ENCODE measurements at places on chromosomes 4 and X.

- no peak for DNase-seq
Observed at GRCh38 chr4:153428941-153429475, 37.2 kb upstream of the TMEM131L start.

DNA sequence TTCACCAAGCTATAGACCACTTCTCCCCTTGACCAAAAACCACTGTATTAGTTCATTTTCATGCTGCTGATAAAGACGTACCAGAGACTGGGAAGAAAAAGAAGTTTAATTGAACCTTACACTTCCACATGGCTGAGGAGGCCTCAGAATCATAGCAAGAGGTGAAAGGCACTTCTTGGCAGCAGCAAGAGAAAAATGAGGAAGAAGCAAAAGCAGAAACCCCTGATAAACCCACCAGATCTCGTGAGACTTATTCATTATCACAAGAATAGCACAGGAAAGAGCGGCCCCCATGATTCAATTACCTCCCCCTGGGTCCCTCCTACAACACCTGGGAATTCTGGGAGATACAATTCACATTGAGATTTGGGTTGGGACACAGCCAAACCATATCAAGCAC is 97.8 kb downstream of the DOCK11 start:
- no peak for DNase-seq

DNA sequence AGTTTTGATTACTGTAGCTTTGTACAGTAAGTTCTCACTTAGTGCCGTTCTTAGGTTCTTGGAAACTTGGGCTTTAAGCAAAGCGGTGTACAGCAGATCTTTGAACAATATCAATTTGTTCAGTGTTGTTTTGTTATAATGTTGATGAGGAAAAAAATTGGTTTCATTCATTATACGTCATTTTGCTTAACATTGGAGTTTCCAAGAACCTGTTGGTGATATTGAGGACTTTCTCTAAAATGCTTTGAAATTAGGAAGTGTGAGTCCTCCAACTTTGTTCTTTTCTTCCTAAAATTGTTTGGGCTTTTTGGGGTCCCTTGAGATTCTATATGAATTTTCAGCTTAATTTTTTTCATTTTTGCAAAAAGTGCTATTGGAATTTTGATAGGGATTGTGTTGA is 49.1 kb downstream of the STAG2 start:
- DNase-seq = no peak

DNA sequence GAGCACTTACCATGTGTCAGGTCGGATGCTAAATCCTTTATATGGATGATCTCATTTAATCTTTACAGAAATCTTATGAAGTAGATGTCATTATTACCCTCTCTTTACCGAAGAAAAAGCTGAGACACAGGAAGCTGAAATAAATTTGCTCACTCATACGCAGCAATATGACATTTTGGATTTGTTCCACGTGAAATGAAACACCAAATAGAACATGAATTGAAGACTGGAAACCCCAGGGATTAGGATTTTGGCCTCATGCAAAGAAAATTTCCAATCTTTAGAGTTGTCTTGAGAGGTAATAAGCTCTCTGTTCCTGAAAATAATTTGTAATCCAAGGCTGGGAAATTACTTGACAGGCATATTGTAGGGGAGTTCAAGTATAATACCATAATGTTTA is 354.4 kb upstream of the CLNK start:
- DNase-seq = no peak

DNA sequence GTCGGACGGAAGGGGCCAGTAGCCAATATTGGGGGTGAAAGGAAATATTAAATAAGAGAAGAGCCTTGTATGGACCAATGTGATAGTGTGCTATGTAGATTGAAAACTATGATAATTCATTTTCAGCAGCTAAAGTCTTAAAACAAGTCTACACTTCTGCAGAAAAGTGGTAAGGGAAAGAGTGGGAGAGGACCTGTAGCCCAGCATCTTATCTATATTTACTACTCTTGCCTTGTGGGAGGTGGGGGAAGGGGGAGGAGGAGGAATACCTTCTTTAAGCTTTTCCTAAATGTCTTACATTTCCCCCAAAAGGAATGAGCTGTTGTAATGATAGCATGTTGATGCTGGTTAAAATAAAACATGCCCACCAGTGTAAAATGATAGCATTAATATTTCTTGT is 220.0 kb upstream of the SPRY1 start:
- peak; percentile 57 for DNase-seq

DNA sequence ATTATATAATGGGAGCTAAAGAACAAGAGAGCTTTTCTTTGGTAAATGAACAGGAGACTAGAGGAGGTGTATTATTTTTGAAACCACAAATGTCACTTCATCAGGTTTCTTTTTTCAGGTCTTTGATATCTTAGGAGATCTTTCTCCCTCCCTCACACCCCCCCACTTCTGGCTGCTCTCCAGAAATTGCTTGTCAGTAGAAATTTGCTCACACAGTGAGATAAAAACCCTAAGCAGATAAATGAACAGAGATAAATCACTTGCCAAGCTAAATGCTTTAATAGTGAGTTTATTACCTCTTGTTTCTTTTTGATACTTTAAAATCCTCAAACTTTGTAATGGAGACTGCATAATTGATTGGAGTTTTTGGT is 421.2 kb upstream of the TENM3 start:
- no peak for DNase-seq

DNA sequence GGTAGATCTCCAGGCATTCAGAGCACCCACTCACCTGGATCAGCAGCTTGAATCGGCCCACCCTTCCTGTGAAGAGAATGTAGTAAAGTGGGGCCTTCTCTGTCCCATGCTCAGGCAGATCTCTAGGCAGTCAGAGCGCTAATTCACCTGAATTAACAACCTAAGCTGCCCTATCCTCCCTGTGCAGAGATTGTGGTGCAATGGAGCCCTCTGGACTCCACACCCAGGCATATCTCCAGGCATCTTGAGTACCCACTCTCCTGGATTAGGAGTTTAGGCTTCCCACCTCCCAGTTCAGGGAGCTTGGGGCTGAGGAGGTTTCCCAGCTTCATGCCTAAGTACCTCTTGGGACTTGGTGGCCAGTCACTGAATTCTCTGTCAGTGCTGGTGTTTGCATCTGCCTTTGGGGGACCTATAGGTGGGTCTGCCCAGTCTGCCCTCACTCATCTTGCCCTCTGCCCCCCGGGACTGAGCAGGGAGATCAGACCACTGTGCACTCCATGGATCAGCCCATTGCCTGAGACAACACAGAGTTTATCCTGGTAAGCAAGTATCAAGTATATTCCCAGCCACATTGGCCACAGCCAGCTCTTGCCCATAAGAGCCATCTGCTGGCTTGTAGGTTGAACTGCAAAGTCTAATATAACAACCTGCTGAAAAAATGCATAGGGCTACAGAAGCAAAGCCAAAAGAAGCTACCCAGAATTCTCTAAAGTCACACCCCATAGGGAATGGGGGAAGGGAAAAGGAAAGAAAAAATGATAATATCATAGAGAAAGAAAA is 372.9 kb downstream of the KLHL13 start:
- no peak for DNase-seq

GRCh38 chrX:13520351-13520750 is 49.0 kb upstream of the EGFL6 start:
- DNase-seq = no peak

DNA sequence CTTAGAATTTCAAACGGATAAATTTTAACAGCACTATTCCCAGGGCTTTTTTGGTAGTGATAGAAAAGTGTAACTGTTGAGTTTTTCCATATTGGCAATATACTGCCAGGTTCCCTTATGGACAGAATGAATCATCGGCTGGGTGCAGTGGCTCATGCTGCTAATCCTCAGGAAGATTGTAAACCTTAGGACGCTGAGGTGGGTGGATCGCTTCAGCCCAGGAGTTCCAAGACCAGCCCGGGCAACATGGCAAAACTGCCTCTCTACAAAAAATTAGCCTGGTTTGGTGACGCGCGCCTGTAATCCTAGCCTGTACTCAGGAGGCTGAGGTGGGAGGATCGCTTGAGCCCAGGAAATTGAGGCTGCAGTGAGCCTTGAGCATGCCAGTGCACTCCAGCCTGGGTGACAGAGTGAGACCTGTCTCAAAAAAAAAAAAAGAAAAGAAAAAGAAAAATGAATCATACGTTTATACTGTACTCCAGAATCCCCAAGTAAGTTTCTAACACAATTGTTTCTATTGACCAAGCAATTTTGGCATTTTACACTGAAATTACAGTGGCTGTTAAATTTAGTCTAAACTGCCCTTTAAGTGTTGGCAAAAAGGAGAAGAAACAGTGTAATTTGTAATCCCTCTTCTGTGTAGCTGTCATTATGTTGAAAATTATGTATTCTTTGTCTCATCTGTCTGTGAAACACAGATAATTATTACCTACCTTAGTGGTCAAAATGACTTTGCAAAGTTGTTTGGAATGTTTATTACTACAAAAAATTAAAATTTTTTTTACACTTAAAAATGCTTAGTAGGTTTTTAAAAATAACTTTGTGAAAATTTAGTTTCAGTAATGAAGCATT is 1.8 kb downstream of the SLC30A9 start:
- DNase-seq = no peak
